ENCODE measurements at places on chromosomes 2 and 18. TPM values are rescaled to one million over a fixed set of nuclear protein-coding genes. Genes with fewer than 3 reads are reported as not detected.

GRCh38 chr18:23337599-23338444 lies 115.3 kb upstream of the RIOK3 start:
- DNase-seq = peak; percentile 73

GRCh38 chr18:77086656-77087392 lies 45.8 kb downstream of the MBP start:
- DNase-seq = no peak

GRCh38 chr2:169711751-169712509 lies 17.7 kb downstream of the PHOSPHO2 start:
- DNase-seq = no peak

DNA sequence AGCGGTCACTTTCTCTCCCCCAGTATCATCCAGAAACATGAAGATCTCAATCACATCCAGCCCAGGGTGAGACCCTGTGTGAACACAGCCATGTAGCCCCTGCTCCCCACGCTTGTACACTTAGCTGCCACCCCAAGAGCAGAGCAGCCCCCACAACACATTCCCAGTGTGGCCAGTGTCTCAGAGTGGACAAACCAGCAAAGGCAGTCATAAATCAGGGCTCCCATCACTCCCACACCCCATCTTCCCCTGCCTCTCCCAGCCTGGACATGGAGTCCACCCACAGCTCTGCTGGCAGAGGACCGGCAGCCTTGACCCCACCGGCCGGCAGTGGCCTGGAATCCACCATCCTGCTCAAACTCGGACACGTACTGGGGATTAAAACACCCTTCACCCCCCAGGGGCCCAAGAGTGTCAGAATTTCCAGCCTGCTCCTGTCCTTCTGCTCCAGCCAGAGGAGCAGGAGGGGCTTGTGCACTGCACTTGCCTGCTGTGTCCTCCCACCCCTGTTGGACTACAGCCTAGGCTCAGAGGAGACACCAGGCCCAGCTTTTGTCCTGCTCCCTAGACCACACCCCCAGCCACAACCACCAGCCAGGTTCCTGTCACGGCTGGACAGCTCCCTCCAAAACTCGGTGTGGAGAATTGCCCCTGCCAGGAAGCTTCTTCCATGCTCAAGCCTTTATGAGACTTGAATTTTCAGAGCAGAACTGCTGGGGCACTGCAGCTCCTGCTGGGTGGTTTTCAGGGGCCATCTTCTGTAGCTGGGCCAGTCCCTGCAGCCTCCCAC lies 206.1 kb downstream of the SMAD2 start:
- DNase-seq = no peak

DNA sequence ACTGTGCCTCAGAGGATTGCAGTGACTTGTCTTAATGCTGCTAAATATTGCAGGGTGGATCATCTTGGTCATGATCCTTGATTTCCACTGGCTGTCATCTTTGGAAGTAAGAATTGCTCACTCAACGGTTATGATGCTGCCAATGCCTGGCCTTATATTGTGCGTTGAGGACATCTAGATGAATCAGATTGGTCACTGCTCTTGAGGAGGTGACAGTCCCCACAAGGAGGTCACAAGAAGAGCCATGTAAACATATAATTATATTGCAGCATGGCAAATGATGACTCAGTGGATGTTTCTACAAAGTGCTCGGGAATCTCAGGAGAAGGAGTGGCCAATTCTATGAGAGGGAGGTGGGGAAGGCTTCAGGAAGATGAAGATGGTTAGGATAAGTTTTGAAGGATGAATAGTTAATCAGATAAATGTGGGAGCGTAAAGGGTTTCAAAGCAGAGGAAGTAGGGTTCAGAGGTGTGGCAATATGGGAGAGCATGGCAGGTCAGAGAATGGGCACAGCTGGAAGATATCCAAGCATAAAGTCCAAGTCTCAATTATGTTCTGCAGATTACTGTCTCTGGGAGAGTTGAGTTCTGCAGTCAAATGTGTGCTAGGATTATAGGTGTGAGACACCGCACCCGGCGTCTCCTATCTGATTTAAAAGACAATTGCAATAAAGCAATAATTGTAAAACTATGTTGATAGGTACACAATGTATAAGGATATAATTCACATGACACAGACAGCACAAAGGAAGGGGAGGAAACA lies 21.3 kb upstream of the TMEM131 start:
- DNase-seq = no peak

DNA sequence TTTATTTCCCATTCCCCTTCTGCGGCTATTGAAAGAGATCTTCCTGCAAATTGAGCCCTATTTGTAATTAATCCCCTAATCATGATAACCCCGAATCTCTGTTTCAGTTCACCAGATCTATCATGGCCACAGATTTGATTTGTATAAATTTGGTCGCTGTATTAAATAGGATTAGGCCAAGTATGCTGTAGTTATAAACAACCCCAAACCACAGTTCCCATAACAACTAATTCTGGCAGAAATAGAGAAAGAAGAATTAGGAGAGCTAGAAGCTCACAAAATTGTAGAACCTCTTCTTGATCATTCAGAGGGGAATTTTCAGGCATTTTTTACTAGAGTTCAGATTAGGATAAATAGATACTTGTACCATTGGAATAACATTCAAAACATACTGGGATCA lies 433.7 kb upstream of the TNP1 start:
- DNase-seq = no peak

GRCh38 chr2:38599706-38600105 lies 3.0 kb downstream of the HNRNPLL start:
- DNase-seq = no peak

DNA sequence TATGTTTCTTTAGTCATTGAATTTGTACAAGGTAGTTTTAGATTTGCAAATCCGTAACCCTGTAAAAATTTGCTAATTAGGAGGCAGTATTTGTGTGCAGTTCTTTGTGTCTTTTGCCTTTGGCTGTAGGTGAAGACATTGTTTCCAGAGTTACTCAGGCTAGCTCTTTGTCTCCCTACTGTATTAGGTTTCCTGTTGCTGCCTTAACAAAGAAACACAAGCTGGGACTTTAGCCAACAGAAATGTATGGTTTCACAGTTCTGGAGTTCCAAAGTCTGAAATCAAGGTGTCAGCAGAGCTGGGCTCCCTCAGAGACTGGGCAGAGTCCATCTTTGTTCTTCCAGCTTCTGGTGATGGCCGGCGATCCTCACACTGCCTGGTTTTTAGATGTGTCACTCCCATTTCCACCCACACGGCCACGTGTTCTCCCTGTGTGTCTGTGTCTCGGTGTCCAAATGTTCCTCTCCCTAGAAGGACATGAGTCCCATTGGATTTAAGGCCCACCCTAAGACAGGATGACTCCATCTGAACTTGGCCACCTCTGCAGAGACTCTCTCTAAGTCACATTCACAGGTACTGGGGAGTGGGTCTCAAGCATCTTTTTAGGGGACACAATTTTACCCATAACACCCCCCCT lies 309.7 kb downstream of the GALR1 start:
- no peak for DNase-seq

DNA sequence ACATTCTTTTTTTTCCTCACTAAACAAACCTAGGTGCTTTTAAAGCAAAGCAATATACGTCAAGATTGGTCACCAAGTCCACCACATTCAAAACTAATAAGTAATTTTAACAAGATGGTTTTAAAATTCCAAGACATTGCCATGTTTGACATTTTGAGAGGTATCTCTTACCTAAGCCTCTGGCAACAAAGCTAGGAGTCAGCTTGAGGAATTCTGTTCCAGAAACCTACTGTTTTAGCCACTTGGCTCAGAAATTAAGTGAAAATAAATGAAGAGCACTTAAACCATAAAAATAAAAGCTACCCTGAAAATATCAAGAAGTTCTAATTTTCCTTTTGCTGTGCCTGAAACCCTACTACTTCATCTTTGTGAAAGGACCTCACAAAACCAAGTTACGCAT lies 30.0 kb upstream of the CHMP3 start:
- DNase-seq = no peak

EMILIN1 gene
- 57.7 TPM for polyA plus RNA-seq

CD302 gene
- polyA plus RNA-seq = 13.2 TPM

Measured in left kidney (tissue), 8 donors.